ENCODE measurements at places on chromosomes 3 and 15.

DNA sequence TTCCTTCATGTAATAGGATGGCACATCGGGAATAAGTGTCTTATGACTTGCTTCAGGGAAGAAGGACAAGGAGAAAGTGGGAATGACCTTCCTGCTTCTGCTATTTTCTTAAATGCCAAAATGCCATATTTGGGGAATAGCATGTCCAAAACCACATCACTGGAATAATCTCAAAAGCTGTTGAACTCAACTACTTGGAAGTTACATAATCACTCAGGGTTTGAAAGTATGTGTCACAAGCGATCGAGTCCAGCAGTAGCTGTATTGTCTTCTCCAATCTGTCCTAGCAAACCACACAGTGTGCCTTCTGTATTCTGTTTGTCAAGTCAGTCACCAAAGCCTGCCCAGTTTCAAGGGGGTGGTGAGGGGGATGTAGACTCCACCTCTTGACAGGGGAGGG, 58.3 kb upstream of the GADL1 start:
- DNase-seq, result no peak

DNA sequence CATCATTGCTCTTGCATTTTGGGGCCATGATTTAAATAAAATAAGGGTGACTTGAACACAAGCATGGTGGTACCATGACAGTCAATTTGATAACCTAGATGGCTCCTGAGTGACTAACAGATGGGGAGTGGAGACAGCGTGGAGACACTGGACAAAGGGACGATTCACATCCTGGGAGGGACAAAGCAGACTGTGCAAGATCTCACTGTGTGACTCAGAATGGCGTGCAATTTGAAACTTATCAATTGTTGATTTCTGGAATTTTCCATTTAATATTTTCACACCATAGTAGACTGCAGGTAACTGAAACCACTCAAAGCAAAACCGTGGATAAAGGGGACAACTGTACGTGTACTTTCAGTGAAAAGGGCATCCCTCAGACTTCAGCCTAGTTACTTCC, 25.5 kb downstream of the MCCC1 start:
- DNase-seq, result no peak

- DNase-seq, result no peak
These were observed 46.0 kb downstream of the KLHL25 start for GRCh38 chr15:85748729-85749128.

DNA sequence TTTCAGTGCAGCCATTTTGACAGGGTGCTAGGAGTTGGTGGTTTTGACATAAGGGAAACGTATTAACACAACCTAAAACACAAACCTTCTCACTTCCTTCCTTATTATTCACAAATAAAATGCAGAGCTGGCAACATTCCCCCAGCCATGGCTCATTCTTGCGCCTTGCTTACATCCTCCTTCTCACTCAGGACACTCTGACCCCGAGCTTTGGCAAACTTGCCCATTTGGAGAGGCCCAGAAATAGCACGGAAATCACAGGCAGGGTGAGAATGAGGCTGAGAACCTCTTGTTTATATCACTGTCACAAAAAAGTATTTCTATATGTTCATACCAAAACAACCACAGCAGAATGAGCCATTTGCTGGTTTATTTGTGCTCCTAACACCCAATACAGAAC, 244.3 kb downstream of the NTRK3 start:
- no peak for DNase-seq

- DNase-seq, result no peak
These were observed 142.4 kb downstream of the DUT start for GRCh38 chr15:48473667-48474066.

GRCh38 chr3:143036557-143036956, 35.2 kb downstream of the U2SURP start:
- DNase-seq, result no peak

DNA sequence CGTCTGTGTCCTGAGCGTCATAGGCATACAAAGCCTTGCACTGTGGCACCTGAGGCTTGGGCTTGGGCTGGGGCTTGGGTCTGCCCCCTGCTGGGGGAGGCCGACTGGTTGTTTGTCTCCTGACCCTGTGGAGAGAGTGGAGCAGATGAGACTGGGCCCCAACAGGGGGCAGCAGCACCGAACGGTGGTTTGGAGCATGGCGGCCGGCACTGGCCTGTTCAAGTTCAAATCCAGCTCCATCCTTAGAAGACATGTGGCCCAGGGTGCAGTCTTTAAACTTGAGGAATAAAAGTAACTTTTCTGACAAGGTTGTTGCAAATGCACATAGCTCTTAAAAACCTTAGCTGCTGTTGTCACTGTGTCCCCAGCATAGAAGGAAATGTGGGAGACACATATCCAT, 33.3 kb downstream of the CCNB2 start:
- peak; percentile 11 for DNase-seq

DNA sequence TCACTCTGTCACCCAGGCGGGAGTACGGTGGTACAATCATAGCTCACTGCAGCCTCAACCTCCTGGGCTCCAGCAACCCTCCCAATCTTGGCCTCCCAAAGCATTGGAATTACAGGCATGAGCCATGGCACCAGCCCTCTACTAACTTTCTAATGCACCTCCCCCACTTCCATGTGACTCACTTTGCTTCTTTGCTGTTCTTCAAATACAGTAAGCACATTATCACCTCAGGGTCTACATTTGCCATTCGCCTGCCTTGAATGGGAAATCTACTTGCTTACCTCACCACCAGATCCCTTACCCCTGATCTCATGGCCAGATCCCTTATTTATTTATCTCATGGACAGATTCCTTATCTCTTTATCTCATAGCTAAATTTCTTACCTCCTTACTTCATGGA, 235.3 kb downstream of the KCNMB2 start:
- no peak for DNase-seq

DNA sequence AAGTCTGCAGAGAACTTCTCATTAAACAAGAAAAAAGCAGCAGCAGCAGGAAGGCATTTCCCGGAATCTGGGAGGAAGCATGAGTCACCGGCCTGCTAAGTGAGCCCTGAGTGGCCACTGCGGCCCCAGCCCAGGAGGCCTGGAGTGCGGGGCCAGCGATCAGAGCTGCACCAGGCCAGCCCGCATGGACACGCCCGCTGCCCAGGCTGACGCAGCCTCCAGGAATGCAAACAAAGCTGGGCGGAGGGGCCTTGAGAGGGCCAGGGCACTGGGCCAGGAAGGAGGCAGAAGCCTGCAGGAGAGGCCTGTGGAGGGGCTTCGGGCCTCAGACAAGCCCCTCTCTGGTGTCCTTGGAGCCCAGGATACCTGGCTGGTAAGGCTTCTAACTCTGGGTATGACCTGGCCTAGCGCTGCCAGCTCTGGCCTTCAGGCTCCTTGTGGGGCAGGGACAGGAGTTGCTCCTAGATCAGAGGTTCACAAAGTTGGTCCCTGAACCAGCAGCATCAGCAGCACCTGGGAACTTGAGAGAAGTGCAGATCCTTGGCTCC, 101.2 kb downstream of the SMAD6 start:
- DNase-seq, result no peak

GRCh38 chr3:170277833-170278580, 55.8 kb downstream of the PRKCI start:
- DNase-seq, result no peak

DNA sequence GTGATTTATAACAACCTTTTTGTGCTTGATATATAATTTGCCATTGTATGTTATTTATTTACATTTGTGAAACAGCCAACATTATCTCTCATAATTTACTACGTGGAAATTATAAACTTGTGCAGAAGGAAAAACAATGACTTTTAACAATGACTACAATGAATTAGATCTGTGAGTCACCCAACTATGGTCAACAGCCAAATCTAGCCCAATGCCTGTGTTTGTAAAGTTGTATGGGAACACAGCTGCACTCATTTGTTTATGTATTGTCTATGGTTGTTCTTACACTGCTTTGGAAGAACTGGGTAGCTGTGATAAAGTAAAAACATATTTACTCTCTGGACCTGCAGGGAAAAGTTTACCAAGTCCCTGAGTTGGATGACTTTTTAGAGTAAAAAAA, 110.4 kb downstream of the OTOL1 start:
- DNase-seq, result no peak

- DNase-seq, result no peak
These were observed 202.3 kb upstream of the MRPL3 start for GRCh38 chr3:131705099-131705498.

DNA sequence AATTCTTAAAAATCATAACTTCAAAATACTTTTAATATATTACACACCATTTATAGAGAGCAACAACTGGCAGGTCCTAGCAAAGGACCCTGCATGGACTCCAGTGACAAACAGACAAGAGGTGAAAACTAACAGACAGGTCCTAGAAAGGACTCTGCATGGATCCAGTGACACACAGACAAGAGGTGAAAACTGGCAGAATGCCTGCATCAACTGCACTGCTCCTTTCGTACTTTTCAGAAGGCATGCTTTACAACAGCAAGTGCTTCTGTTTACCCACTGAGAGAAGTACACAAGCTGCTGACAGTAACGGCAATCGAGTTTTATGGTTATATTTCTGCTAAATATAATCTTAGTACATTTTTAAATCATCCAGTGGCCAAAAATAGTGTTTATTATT, 24.3 kb upstream of the GP5 start:
- DNase-seq, result no peak

DNA sequence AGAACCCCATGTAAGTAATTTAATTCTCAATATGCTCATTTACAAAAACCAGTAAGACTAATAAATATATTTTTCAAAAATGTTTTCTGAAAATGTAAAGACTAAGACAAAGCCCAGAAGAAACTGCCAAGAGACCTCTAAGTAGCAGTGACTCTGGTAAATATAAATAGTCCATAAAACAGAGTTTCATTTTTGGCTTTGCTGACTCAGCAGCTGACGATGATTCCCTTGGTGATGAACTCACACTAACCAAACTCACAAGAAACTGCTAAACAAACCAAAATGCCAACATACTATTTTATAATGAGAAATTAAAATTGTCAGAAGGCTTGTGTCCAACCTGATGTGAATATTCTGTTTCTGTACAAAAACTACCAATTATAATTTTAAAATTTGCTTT, 31.5 kb upstream of the IMPG2 start:
- no peak for DNase-seq

DNA sequence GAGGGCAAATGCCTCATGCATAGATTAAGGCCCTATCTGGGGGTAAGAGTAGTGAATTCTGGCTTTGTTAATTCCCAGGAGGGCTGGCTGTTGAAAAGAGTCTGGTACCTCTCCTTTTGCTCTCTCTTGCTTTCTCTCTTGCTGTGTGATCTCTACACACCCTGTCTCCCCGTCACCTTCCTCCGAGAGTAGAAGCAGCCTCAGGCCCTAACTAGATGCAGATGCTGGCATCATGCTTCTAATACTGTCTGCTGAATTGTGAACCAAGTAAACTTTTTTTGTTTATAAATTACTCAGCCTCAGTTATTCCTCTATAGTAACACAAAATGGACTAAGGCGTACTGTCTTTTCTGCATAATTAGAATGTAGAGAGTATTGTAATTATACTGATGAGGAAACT, 908.1 kb downstream of the DIPK2A start:
- no peak for DNase-seq

DNA sequence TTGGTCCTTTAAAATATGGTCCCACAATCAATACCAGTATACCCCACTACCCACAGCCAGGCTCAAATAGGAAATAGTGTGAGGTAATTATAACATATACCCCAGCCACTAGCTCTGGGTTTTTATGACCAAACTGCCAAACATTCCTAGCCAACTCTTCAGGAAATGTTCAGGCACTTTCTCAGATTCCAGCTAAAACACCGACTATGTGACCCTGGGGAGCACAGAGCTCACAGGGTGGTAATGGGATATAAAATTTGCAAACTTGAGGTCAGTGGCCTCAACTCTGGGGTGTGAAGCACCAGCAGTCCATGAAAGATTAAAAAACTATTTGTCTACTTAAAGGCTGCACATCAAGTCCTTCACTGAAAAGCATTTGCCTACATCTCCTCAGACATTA, 12.9 kb downstream of the FBN1 start:
- no peak for DNase-seq

DNA sequence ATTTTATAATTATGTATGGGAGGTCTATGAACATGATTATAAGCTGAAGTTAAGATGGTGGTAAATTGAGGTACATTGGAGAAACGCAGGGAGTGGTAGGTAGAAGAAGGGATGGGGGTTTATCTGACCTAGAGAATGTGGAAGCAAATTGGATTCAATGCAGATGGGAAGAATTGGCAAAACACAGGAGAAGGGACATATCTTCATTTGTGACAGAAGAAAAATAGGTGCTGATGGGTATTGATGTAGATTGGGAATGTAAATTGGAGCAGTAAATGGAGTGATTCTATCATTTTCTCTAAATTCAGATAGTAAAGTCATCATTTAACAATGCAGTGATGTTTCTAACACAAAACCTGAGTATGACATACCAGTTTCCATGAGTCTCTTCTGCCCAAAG, 39.7 kb upstream of the AADAC start:
- DNase-seq, result no peak

DNA sequence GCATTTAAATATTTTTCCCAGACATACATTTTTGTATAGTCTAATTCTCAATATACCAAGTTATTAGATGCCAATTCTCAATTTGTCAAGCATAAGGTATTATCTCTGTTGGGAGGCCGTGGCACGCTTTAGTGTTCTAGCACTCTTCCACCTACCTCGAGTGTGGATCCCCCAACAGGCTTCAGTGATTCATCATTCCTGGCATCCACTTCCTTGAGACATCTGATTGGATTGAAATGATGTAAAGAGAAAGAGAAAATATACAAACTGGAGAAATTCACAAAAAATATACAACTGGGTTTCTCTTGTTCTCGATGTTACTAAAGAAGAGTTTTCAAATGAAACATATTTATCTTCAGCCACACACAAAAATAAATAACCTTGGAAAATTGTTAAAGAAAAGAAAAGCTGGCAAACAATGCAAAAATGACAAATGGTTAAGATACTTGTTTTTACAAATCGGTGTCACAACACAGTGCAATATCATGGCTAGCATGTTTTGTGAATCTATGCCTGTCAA, 218.0 kb upstream of the CDIN1 start:
- no peak for DNase-seq

- no peak for DNase-seq
These were observed 379.3 kb downstream of the MAGI1 start for GRCh38 chr3:65659396-65659795.

GRCh38 chr15:85759376-85759775, 35.3 kb downstream of the KLHL25 start:
- DNase-seq, result no peak

- DNase-seq, result no peak
These were observed 130.3 kb downstream of the NUP210 start for GRCh38 chr3:13289771-13290285.

Data from stimulated activated CD8-positive, alpha-beta memory T cell treated with anti-CD3 and anti-CD28 coated beads, Interleukin-7, amount 100 ng/mL, for 1 hour (primary cell).